ENCODE measurements at places on chromosomes 13 and 19.

DNA sequence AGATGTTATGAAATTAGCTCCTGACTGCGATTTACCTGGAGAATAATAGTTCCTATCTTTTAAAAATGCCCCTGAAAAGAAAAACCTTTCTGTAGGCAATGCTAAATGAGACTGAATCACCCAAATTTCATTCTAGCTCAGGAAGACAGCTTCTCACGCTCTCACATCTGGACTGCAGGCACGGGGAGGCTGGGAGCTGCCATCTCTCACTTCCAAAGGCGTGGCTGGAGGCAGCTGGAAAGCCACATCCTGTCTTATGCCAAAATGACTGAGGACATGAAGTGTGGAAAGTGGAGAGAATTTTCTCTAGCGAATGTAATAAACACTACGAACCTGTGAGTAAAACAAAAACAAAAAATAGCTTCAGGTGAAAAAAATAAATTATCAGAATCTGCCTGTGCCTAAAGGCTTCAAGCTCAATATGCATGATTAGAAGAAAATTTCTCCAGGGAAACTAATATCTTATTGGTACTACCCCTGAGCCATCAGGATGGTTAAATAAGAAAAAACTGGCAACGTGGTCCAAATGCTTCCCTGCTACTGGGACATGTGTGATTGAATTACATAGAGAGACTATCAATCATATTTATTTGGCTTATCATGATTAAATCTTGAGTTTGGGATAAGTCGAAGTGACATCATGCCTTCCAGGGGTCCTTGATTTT lies 58.1 kb upstream of the UBL3 start:
- DNase-seq, result no peak

GRCh38 chr19:10692673-10693264 lies 8.5 kb upstream of the QTRT1 start:
- no peak for DNase-seq

GRCh38 chr13:112684071-112684845 lies 5.6 kb upstream of the ATP11A start:
- DNase-seq, result no peak

DNA sequence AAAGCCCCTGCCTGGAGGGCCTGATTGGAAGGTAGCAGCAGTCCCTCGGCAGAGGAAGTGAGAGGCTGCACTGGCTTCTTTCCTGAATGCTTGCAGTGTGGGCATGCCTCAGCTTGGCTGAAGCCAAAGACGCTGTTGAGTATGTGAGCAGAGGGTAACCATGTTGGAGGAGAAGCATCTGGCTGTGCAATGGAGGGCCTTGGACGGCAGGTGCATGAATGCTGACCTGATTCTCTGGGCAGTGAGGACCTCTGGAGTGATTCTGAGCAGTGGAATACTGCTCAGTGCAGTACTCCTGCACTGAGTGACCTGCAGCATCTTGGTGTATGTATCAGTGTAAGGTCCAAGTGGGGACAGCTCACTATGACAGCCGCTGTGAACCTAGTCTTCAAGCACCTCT lies 46.9 kb downstream of the SOX1 start:
- DNase-seq, result no peak

DNA sequence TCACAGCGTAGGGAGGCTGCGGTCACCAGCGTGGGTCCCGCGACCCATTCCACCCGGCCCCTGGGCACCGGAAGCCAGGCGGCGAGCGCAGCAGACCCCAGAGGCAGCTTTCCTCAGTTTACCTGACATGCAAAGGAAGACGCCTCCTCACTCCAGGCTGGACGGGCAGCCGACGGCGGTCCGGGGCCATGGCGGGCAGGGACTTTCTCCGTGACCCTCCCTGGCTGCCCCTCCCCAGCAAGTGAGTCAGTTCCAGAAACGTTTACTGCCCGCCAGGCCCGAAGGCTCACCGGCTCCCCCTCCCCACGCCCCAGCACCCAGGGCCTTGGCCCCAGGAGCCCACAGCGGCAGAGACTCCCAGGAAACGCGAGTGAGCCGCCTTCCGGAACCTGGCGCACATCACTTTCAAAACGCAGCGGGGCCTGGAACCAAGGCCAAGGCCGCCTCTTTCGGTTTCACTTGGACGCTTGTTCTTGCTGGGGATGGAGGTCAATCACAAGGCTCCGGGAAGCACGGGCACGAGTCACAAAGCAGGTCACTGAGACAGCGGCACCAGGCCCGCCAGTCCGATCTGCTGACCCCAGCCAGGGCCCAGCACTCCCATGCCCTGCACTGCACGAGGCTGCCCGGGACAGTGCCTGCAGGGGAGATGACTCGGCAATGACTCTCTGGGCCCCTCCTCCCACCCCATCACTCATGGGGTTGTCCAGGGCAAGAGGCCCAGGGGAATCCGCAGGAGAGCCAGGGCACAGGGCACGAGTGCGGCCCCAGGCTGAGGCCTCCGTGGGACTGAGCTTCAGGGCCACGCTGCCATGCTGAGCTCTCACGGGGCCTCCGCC lies 5.3 kb downstream of the SBNO2 start:
- DNase-seq, result no peak

DNA sequence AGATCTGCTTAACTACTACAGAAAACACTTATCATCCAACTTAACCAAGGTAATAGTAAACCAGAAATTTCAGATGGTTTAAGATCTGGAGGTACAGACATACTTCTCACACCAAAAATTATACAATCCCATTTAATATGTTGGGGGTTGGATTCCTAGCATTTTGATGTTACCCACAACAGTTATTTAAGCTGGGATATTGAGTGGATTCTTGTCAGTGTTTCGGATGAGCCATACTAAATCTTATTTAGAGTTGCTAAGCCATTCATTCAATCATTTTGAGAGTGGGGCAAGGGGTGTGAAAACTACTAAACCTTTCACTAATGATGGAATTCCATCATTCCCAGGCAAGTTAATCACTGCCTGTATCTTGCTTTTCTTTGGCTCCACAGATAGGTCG lies 40.6 kb downstream of the KATNAL1 start:
- no peak for DNase-seq
